ENCODE measurements at places on chromosomes 4 and X.
A peak's percentile ranks its signal among the peaks of the same experiment; 100 is the strongest.

- peak; percentile 67 for DNase-seq
Measured at GRCh38 chr4:55121246-55121645, 4.1 kb downstream of the KDR start.

- no peak for DNase-seq
Measured at GRCh38 chr4:112302320-112303274, 5.4 kb downstream of the ALPK1 start.

DNA sequence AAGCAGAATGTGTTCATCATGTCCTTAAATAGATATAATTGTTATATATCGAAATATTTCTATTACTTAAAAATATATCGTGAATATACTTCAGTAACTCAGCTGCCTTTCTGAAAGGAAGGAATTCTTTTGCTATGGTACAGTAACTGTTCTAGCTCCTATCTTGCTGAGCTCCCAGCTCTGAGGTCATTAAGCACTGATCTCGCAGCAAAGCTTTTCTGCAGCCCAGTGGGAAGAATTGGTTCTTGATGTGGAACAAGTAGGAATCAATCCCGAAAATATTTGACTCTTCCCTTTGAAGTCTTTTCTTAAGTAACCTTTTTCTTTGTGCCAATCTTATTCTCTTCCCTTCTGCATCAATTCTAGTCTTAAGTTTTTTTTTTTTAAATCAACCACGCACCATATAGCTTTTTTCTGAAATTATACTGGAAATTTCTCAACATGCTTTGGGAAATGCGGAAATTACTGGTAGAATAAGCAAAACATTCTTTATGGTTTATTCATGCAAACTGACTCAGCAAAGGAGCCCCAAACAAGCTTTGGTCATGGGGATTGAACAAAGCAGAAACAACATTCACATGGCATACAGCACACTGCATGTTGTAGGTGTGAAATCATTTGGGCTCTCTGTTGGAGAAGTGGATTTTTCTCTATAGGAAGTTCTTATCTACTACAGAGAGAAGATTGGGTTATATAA is 428.9 kb upstream of the GNPDA2 start:
- no peak for DNase-seq

- peak; percentile 70 for DNase-seq
Measured at GRCh38 chr4:184343502-184344177, 126.0 kb upstream of the ENPP6 start.

- no peak for DNase-seq
Measured at GRCh38 chrX:16239211-16239610, 71.9 kb downstream of the MAGEB17 start.

GRCh38 chr4:173478201-173478912 is 51.7 kb downstream of the HAND2 start:
- no peak for DNase-seq

GRCh38 chr4:179007755-179008154 is 1565.5 kb upstream of the AGA start:
- DNase-seq: no peak

- DNase-seq: no peak
Measured at GRCh38 chr4:28176942-28177341, 1316.3 kb downstream of the STIM2 start.

DNA sequence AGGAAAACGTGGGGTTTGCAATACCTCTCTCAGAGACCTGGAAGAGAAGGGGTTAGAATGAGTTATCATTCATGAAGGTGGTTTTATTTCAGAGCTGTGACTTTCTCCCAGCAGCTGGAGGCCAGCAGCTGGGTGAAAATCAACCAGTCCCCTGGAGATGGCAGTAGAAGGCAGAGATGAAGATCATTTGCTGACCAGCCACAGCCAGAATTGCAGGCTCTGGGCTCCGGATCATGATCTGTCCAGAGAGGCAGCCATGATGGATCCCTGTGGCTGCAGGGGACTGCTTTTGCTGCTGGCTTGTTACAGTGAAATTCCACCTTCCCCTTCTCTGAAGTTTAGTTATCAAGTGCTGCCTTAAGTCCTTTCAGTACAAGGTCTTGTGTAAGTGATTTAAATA is 46.9 kb upstream of the TAB3 start:
- no peak for DNase-seq

- no peak for DNase-seq
Measured at GRCh38 chr4:175560604-175561003, 251.5 kb downstream of the GPM6A start.

DNA sequence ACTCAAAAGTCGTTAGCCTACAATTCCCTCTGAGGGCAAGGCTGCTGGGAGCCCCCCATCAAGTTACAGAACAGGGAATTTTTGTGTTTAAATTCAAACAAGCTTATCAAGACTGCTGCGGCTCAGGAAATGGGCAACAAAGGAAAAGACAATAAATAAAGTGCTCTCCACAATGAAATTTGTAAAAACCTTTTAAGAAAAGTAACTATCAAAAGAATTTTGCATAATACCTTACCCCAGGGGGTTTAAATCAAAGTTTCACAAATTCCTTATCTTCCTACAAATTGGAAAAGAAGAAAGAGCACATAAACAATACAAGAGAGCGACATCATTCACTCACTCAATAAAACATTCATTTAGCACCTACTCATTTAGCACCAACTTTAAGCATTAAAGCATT is 97.9 kb upstream of the CCDC160 start:
- DNase-seq: no peak

- no peak for DNase-seq
Measured at GRCh38 chrX:17805120-17805519, 56.0 kb downstream of the RAI2 start.

- DNase-seq: no peak
Measured at GRCh38 chrX:19639813-19640462, 124.6 kb upstream of the MAP3K15 start.

DNA sequence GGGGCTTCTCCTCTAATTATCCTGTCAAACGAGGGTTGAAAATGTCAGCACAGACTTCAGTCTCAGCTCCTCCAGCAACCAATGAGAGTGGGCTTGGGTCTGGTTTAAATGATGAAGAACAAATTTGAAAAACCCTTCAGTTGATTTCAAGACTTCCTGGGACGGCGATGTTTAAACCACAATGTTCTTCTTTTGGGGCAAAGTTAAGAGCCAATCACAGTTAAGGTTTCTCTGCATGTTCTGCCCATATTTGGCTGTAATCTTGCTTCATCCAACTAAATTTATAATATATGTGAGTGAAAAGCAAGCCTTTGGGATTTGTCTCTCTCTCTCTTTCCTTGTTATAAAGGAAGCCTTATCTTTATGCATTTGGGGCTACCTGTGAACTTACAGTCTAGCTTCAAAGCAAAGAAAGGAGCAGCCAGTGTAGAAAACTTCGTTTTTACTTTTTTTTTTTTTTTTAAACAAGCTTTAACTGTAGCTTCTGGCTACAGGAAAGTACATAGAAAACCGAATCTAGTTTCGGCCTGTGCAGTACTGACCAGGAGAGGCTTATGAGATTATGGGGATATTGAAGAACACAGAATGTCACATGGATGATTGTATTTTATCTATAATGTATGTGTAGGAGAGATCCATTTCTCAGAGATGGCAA is 46.8 kb upstream of the FAM9C start:
- DNase-seq: peak; percentile 68

DNA sequence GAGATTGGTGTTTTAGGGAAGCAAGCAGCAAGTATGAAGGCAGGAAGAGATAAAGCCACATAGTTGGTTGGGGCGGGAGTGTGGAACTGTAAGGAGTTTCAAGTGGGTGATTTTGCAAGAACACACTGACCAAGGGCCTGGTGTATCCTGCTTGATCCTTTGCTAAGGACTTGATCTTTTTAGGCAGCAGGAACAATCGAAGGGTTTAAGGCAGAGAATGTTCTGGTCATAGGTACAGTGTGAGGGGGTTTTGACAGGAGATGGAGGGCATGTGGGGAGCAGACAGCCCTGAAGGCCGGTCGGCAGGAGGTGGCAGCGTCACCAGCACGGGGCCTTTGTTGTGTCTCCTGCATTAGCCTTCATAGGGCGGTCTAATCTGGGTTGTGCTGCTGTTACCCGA is 54.7 kb downstream of the FAM193A start:
- peak; percentile 48 for DNase-seq

GRCh38 chr4:172996571-172997216 is 171.9 kb upstream of the GALNT7 start:
- DNase-seq: peak; percentile 70

- DNase-seq: no peak
Measured at GRCh38 chr4:25702848-25703247, 47.2 kb downstream of the SLC34A2 start.

- DNase-seq: no peak
Measured at GRCh38 chr4:13534344-13535063, 9.8 kb downstream of the NKX3-2 start.

- no peak for DNase-seq
Measured at GRCh38 chrX:115894087-115894486, 276.5 kb upstream of the AGTR2 start.

DNA sequence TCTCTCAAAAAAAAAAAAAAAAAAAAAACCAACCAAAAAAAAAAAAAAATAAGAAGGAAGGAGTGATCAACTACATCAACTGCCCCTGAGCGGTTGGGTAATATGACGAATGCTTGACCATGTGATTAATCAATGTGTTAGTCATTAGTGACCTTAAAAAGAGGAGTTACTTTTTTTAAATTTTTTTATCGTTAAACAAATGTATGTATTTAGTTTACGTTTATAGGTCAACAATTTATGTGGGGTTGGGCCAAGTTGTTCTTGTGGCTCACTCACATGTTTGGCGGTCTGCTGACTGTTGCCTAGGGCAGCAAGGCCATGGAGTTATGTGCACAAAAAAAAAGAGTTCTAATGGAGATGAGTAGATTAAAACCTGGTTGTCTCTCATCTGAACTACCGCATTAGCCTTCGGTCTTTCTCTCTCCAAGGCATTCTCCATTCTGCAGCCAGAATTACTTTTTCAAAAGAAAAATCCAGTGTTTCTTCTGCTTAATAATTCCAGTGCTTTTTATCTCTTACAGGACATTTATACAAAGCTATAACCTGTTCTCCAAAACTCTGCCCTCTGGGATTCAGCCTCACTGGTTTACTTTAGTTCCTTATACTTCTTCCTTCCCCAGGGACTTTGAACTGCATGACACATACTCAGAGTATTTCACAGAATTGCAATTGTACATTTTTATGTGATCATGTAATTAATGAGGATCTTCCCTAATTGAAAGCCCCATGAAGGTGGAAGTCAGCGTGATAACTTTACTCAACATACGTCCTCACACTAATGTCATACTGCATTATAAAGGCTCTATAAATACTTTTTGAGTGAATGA is 505.5 kb downstream of the ANKRD50 start:
- no peak for DNase-seq

DNA sequence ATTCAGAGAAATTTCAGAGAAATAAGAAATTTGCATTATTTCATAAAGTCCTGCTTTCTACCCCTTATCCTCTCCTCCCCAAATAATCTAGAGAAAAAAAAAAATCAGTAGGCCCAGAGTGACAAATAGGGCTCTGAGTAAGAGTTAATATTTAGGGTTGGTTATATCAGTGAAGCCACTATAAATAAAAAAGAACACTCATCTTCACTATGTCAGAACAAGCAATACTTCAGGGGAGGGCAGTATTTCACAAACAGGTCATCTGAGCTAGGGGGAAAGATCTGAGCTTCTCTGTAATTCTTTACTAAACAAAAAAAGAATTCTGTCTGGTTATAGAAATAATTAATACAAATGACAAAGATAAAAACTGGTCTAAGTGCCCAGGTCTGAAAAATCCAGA is 39.4 kb downstream of the PDE5A start:
- no peak for DNase-seq

- peak; percentile 94 for DNase-seq
Measured at GRCh38 chr4:80072744-80073472, at the start of gene ANTXR2. ANTXR2 (minus strand) TSS chr4:80073229; CDS start chr4:80072560, 669 bp downstream.

- DNase-seq: no peak
Measured at GRCh38 chrX:16639966-16640365, 10.0 kb upstream of the S100G start.

DNA sequence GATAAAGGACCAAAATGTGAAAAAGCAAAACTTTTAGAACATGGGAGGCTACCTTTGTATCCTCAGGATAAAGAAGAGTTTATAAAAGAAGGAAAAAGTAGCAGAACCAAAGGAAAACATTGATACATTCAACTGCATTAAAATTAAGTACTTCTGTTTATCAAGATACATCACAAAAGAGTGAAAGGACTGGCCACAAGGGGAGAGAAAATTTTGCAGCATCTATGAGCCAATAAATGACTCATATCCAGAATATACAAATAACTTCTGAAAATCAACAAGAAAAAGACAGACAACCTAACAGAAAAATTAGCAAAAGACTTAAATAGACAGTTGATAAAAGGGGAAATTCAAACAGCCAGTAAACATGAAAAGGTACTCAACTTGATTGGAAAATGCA is 177.1 kb downstream of the RBMX2 start:
- DNase-seq: no peak

DNA sequence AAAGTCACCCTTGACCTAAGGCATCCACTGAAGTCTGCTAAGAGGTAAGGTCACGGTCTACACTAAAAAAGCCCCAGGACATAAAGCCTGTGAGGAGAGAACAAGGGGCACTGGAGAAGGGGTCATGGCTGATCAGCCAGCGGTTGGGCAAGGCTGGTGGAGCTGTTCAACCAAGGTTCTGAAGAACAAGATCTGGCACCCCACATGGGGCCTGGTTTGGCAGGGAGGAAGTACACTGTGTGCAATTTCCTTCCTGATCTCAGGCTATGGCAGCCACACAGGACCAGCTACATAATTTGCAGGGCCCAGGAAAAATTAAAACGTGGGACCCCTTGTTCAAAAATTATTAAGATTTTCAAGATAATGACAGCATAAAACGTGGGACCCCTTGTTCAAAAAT is 14.1 kb upstream of the BRS3 start:
- DNase-seq: no peak

Measured in suppressor macrophage treated with lipopolysaccharide for 4 hours (primary cell).